Breast epithelium (tissue), 4 donors: ENCODE measurements at places on chromosomes 11 and 22. TPM values are rescaled to one million over a fixed set of nuclear protein-coding genes. Genes with fewer than 3 reads are reported as not detected.
A peak's percentile ranks its signal among the peaks of the same experiment; 100 is the strongest.

POU2AF2 gene
- total RNA-seq = not detected

TMEM132A gene
- total RNA-seq = 2.9 TPM

DNA sequence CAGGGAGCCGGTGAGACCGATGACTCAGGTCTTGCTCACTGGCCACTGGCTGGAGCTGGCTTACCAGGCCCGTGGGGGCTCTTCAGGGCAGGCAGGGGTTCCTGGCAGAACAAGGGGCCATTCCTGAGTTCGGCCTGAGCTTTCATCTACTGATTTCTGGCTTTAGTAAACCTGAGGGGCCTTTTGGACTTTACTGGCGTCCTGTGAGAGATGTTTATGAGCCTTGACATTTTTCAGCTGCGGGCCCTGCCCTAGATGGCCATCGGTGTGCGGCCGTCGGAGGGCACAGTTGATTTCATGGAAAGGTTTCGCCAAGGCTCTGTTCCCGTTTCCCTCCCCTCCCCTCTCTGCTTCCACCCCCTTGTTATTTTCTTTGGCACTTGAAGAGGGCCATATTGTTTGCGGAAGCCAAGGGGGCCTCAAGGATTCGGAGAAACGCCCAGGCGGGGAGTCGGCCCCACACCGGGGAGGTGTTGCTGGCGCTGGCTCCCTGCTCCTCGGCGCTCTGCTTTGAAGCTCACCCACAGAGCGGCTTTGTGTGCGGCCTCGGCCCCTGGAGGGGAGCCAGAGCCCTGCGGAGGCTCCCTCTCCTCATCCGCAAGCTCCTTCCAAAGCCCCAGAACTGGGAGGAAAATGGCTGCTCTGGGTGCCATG is 17.7 kb downstream of the ELF5 start:
- no peak for DNase-seq

- DNase-seq = no peak
These were observed 255.8 kb downstream of the TBC1D22A start for GRCh38 chr22:47018010-47018910.

- no peak for DNase-seq
These were observed 189.8 kb downstream of the CSNK2A3 start for GRCh38 chr11:11163236-11163635.

TRIM29 gene
- total RNA-seq = 45.9 TPM

GRCh38 chr11:121482231-121483129 is 29.7 kb upstream of the SORL1-AS1 start:
- peak; percentile 16 for DNase-seq

DNA sequence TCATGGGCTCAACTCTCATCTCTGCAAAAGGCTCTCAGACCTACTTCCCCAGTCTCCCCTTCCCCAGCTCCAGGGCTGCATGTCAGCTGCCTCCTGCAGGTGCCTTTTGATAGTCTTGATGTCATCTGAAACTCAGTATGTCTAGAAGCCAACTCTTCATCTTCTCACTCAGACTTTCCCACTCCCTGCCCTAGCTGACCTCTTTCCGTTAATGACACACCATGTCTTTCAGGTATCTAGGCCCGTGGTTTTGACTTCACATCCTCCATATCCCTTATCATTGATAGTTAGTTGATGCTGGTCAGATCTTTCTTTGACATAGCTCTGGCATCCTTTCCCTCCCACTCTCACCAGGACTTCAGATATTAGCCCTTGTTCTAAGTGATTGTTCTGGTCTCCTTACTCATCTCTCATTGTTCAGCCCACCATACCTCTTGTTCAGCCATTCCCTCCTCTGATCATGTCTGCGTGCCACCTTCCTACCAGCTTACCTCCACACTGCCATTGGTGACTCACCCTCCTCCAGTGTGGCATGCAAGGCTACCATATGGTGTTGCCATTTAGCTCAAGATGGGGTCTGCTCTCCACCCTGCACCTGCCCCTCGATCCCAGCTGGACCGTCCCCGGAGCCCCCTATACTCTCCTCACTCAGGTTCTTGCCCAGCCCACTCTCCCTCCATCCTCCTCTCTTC is 18.4 kb downstream of the TTC12 start:
- DNase-seq = no peak

DNA sequence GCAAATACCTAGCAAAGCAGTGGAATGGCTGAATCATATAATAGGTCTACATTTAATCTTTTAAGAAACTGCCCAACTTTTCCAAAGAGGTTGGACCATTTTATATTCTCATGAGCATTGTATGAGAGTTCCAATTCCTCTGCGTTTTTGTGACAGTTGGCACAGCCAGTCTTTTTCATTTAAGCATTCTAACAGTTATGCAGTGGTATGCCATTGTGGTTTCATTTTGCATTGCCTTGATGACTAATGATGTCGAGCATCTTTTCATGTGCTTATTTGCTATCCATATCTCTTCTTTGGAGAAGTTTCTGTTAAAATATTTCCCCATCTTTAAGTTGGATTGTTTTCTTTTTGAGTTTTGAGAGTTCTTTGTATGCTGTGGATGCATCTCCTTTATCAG is 38.7 kb downstream of the EIF3F start:
- no peak for DNase-seq

ZC3H12C gene
- total RNA-seq = 10.2 TPM

TRPC6 gene
- total RNA-seq = 6.2 TPM

GRCh38 chr11:103736315-103737036 is 300.0 kb upstream of the DDI1 start:
- no peak for DNase-seq
